ENCODE measurements at places on chromosomes 12 and 14.
A peak's percentile ranks its signal among the peaks of the same experiment; 100 is the strongest.

GRCh38 chr14:96091149-96091693, 52.1 kb downstream of the C14orf132 start:
- no peak for DNase-seq

DNA sequence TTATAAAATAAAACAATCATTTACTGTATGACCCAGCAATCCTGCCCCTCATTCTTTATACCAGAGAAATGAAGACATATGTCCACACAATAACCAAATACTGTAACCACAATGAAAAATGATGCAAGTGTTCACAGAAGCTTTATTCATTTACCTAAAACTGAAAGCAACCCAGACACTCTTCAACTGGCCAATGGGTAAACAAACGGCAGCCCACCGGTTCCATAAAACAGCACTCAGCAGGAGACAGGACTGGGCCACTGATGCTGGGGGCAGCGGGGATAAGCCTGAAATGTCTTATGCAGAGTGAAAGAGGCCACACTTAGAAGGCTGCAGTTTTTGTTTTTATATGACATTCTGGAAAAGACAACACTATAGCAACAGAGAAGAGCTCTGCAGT, 15.1 kb downstream of the DDX51 start:
- no peak for DNase-seq

- DNase-seq = no peak
Measured at GRCh38 chr12:88052686-88053085, 23.5 kb upstream of the C12orf50 start.

GRCh38 chr14:53790731-53791500, 165.7 kb downstream of the BMP4 start:
- DNase-seq = no peak

- DNase-seq = no peak
Measured at GRCh38 chr12:124681779-124682391, 114.5 kb upstream of the NCOR2 start.

DNA sequence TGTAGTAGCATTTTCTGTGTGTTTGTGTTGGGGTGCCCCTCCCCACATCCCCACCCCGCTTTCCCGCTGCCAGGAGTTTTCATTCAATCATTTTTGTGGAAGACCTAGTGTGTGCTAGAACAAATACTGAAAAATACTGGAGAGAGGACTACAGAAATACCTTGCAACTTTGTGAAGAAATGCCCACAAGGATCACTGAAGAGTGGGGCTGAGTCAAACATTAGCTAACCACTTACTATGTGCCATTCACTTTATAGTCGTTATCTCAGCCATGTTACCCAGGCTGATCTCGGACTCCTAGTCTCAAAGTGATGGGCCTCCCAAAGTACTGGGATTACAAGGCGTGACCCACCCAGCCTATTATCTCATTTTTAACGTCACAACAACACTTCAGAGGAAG, 559 bp upstream of the LMBR1L start:
- DNase-seq = no peak

DNA sequence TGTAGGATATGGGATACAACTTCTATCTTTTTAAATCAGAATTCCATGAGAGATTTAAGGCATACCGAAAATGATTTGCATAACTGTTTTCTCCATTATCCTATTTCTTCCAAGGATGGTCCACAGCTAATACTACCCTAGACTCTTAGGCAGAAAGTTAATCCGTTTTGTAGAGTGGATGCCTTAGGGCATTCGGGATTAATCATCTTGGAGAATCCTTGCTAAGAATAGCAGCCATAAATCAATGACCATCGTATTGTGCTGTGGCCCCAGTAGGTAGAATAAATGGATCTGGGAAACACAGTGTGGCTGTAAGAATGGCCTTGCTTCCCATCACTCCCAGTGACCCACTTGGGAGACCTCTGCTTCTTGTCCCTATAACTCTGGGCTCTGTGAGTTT, 99.6 kb downstream of the SSPN start:
- DNase-seq = no peak

GRCh38 chr14:32306549-32306948, 22.5 kb upstream of the AKAP6 start:
- DNase-seq = no peak

GRCh38 chr12:79331870-79332269, 358.9 kb downstream of the PAWR start:
- DNase-seq = no peak

- DNase-seq = no peak
Measured at GRCh38 chr14:68399971-68400370, 392.9 kb downstream of the ZFP36L1 start.

GRCh38 chr14:104435147-104436046, 144.2 kb upstream of the C14orf180 start:
- no peak for DNase-seq

GRCh38 chr12:28939427-28939826, 209.7 kb upstream of the FAR2 start:
- no peak for DNase-seq

DNA sequence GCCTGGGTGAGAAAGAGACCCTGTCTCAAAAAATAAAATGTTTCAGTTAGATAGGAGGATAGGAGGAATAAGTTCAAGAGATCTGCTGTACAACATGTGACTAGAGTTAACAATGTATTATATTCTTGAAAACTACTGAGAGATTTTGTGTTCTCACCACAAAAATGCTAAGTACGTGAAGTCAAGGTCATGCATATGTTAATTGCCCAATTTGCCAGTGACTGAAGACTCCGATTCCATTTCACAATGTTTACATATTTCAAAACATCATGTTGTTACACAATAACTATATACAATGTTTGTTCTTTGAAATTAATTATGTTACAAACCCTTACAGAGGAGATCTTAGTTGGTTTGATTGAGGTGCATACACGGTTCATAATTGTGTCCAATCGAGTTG, 52.1 kb downstream of the SLC15A4 start:
- DNase-seq = no peak

- DNase-seq = no peak
Measured at GRCh38 chr14:36662543-36663403, 1.1 kb downstream of the PAX9 start.

DNA sequence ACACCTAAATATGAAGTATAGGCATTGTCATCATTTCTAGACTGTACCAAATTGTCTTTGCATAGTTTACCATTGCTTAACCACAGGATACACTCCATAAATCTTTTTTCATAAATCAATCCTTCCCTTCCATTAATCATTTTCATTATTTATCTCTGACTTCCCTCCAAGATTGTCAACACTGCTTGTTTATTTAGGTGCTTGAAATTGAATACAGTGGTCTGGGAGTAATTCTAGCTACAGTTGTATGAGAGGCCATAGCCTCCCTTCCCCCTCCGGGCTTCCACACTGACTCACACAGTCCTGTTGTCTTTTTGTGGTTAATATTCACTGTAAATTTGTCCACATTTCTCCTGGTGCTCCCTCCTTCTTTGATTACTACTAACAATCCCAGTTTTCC, 114.2 kb upstream of the ARID2 start:
- DNase-seq = no peak

GRCh38 chr14:69586404-69586803, 11.7 kb upstream of the CCDC177 start:
- no peak for DNase-seq

DNA sequence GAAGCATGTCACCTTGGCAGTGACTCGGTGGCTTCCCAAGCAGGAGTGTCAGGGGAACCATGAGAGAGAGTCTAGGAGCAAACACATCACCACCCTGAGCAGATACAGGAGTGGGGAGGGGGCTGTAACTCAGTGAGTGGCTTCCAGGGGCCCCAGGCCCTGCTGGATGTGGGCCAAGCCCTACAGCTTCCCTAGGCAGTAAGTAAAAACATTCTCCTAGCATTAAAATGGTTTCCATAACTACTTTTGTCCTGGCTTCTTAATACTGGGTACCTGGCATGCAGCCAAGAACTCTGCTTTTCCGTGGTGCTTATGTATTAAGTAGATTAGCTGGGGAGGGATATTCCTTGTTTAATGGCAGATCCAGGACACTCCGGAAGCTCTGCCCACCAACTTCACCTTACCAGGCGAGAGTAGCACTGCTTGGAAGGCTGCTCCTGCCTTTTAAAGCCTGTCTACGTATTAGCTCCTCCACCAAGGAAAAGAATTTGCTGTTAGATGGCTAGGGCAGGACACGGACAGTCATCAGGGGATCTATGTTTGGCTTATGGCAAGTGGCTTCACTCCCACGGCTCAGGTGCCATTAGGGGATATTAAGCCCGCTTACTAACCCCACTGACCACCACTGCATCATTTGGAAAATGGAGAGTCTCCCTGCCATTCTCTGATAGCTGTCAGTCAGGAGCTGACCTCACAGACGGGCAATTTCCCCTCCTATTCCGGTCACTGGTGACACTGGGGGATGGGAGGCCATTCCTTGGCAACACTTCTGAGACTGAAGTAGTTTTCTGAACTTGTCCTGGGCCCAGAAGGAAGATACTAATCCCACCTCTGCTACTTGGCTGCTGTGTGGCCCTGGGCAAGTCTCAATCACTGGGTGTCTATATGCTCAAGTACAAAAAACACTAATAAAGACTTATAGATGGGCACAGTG, 22.8 kb downstream of the OTUB2 start:
- no peak for DNase-seq

GRCh38 chr12:13198876-13199275, 2.4 kb downstream of the EMP1 start:
- no peak for DNase-seq

DNA sequence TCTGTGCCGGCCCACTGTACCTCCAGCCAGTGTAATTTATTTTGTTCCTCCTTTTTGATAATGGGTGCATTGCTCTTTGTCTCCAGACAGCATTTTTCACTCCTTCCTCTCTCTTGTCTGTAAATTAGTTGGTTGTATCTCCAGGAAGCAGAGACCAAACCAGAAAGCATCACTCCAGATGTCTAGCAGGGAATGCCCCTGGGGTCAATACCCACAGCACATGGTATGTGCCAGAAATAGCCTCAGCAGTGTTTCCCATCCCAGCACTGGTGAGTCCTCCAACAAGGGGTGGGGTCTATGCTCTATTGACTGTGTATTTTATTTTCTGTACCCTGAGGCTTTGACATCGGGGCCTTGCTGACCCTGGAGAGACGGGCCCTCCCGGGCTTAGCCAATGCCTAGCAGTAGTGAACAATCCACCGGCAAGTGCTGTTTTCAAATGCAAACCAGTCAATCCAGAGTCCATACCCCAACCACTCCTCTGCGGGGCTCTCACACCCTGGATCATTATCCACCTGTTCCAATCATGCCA, 50.2 kb upstream of the FZD10 start:
- DNase-seq = no peak

- DNase-seq = no peak
Measured at GRCh38 chr12:131094831-131095805, 141.4 kb downstream of the ADGRD1 start.

DNA sequence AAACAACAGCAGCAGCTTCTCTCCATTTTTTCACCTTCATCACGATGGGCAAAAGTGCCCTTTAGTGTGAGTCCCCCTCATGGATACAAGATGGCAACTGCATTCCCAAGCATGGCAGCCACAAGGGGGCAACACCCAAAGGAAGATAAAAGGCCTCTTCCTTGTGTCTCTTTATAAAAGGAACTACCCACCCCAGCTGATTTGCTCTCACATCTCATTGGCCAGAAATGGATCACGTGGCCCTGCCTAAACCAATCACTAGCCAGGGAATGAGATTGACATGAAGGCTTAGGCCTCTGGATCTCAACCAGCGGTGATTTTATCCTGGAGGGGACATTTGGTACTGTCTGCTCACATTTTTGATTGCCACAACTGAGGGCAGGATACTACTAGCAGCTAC, 21.9 kb upstream of the IFT81 start:
- peak; percentile 69 for DNase-seq

- no peak for DNase-seq
Measured at GRCh38 chr12:29983851-29984250, 200.1 kb upstream of the TMTC1 start.

GRCh38 chr14:93976477-93977057, at the start of gene ASB2:
Gene ASB2 (minus strand): TSS chr14:93976570. CDS start chr14:93964539, 12,031 bp downstream.
- DNase-seq = no peak

- peak; percentile 73 for DNase-seq
Measured at GRCh38 chr12:29710104-29710503, 73.6 kb downstream of the TMTC1 start.

DNA sequence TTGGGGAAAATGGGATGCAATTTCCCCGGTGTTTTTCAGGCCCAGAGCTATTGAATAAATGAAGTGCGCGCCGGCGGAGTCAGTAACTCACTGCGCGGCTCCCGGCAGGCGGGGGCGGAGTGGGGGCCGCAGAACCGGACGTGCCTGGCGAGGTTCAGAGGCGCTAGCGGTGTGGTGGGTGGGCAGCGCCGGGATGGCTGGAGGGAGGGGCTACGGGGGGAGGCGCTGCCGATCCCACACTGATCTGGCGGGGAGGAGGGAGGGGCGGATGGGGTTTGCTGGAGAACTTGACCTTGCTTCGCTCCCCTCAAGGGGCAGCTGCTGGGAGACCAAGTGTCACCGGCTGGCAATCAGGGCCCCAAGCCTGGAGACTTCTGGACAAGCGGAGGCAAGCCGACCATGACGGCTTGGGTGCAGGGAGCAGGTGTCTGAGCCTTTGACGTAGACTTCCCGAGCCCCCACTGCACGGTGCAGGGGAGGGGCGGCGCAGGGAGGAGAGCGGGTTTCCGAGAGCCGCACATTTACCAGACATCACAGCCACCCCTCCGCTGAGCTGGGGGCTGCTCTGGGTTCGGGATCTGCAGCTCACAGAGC, 174.1 kb upstream of the RTL1 start:
- peak; percentile 49 for DNase-seq

DNA sequence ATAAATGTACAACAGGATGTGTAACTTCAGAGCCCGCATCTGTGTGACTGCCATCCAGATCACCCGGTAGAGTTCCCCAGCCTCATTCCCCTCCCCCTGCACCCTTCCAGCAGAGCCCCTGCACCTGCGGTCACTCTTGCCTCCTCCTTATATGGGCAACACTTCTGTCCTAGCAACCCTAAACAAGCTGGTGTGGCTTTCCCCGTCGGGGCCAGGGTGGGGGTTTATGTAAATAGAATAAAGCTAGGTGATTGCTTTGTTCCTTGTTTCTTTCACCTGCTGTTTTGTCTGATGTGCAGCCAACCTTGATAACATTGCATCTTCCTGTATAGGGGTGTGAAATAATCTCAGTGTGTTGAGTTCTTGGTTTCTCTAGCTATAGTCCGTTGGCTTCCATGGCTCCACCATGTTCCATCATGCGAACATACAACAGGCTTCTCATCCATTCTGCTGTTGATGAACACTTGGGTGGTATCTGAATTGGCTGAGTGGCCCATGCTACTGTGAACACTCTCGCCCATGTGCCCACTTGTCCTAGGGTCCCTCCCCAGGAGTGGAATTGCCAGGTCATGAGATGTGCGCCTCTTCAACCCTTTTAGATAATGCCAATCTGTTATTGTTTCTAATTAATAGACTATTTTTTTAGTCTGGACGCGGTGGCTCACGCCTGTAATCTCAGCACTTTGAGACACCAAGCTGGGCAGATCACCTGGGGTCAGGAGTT, 102.2 kb downstream of the KIF26A start:
- no peak for DNase-seq

GRCh38 chr12:97756066-97756666, 293.6 kb downstream of the RMST start:
- no peak for DNase-seq

- DNase-seq = no peak
Measured at GRCh38 chr14:38941488-38941887, 161.5 kb downstream of the SEC23A start.

- no peak for DNase-seq
Measured at GRCh38 chr14:49897965-49898364, 5.1 kb downstream of the ARF6 start.

GRCh38 chr12:94817695-94818075, 167.3 kb upstream of the TMCC3 start:
- no peak for DNase-seq
